B cell (primary cell): ENCODE measurements at places on chromosomes 7 and 10.

DNA sequence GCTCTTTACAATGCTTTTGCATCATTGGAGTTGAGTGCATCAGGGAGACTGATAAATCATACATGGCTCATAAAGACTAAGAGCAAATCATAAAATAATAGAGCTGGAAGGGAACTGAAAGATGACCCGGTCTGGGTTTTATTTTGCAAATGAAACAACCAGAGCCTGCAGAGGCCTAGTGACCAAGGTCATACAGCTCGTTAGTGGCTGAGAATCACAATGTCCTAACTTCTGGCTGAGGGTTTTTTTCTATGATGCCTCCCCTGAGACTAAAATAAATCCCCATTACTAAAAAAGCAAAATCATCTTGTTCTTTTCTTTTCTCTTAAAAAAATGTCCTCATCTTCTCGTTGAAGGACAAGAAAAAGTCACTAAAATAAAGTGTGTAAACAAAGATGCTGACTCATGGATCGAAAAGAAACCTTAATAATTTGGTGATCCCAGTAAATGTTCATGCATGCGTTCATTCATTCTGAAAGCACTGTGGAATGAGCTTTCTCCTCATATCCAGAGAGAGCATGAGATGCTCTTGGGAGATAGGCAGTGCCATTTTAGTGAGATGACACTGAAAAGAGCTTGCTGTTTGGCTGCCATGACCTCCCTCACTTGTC is 107.8 kb upstream of the PHYHIPL start:
- no peak for DNase-seq

DNA sequence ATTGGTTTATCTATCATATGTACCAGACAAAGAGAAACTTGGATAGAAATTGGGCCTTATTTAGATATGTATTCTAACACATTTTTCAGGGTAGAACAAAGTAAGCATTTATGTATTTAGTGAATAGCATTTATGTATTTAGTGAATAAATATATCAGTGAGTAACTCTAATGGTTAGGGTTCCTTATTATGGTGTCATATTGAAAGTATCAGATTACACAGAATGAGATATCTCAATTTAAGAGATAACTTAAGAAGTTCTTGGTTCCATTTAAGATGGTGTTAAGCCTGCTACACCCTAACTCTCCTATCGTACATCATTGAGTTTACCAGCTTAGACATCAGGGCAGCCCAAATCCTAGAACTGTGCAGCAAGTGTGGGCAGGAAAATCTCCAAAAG is 35.9 kb upstream of the DMTF1 start:
- no peak for DNase-seq

DNA sequence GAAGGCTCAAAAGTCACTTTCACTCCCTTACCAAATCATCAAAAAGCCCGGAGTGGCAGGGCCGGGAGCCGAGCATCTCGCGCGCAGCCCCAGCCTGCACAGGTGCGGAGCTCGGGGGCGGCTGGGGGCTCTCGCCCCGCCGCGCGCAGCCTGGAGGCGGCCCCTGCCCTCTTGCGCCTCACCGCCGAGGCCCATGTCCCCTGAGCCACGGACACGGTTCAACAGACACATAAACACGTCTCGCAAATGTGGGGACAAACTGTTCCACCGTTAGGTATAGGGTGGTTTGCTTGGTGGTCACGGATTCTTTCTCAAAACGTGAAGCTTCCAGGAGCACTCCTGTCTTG is 700 bp downstream of the GSAP start:
- DNase-seq, result peak; percentile 79

DNA sequence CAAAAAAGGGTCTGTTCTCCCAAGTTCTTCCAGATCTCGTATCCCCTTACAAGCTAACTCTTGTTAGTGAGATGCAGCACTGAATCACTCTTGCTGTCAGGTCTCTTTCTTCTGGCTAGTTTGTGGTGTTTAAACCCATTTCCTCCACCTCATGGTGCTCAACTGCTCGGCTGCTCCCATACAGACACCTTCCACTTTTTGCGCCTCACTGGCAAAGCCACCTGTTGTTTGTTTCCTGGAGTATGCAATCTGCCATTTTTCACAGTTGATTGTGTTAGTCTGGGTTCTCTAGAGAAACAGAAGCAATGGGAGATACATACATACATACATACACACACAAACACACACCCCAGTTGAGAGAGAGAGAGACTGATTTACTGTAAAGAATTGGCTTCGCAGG is 124.4 kb upstream of the SP8 start:
- DNase-seq, result peak; percentile 3

GRCh38 chr10:14423111-14423744 is 92.5 kb upstream of the FRMD4A start:
- no peak for DNase-seq

- no peak for DNase-seq
Measured at GRCh38 chr7:35825974-35826373, 25.1 kb downstream of the SEPTIN7 start.

DNA sequence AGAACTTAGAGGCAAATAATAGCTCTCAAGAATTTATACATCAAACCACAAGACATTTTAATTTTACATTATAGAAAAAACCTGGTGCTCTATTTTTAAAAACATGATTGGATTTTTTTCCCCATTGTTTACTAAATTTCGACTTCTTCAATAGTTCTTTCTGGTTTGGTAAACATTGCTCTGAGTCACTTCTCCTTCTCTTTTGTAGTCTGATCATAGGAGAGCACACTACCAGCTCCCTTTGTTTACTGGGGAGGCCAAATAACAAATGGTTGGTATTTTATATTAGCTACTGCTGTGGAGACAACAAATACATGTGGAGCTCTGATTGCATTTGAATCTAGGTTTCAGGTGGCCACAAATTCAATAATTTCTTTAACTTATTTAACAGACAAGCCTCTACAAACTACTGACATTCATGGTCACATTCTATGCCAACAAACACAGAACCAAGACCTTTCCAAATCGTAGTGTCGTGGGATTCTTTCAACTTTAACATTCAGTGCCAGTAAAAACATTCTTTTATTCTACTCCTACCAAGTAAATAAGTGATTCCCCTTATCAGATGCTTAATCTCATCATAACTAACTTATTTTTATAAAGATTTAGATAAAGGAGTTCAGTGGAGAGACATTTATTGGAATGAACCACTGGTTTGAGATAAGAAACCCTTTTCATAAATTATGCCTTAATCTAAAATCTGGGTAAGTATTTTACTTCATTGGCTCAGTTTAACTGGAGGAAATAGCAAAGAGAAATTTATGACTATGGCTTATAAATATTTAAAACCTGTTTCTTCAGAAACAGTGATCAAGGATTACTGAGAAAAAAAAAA is 17.7 kb upstream of the FXYD4 start:
- DNase-seq, result no peak

DNA sequence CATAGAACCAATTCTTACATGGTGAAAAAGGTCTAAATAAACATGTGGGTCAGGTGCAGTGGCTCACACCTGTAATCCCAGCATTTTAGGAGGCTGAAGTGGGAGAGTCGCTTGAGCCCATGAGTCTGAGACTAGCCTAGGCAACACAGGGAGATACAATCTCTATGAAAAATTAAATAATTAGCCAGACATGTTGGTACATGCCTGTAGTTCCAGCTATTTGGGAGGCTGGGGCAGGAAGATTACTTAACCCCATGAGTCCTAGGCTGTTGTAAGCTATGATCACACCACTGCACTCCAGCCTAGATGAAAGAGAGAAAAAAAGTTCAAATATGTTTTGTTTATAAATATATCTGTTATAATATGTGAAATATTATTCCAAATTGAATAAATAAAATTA is 643.6 kb downstream of the IPMK start:
- DNase-seq, result no peak

- no peak for DNase-seq
Measured at GRCh38 chr10:109902992-109903947, 20.0 kb downstream of the XPNPEP1 start.

DNA sequence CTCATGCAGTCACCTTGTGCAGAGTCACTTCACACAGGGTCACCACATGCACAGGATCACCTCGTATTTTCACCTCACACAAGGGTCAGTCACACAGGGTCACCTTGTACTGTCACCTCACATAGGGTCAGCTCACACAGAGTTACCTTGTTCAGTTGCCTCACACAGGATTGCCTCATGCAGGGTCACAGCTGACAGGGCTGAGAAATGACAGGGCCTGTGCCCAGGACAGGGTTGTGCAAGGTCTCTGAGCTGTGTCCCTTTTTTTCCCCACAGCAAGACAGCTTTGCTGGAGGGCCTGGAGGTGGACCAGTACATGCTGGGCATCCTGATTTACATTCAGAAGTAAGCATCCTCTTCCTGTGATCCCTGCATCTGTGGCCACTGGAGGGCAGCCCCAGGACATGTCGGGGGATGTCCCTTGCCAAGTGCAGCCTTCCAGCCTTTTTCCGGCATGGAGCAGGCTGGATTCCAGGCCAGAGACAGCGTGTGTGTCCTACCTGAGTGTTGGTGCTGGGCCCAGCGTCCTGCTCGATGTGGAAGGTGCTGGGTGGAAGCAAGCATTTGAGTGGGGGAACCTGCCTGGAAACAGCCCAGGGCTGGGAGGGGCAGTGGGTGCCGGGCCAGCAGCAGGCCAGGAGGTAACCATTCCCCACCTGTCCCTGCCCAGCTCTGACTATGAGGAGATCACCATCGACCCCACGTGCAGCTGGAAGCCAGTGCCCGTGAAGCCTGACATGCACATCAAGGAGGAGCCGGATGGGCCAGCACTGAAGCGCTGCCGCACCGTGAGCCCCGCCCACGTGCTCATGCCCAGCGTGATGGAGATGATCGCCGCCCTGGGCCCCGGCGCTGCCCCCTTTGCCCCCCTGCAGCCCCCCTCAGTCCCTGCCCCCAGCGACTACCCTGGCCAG is 16.3 kb downstream of the ZMIZ2 start:
- no peak for DNase-seq
